ENCODE measurements at places on chromosomes 1 and 21.

GRCh38 chr1:100523038-100523652 is 14.8 kb upstream of the GPR88 start:
- DNase-seq, result peak; percentile 8

GRCh38 chr1:78603206-78603605 is 17.0 kb upstream of the IFI44L start:
- DNase-seq, result no peak

- no peak for DNase-seq
These were observed 712.0 kb upstream of the PRMT6 start for GRCh38 chr1:106344494-106344893.

GRCh38 chr1:93661829-93662474 is 19.7 kb downstream of the BCAR3 start:
- DNase-seq, result no peak

DNA sequence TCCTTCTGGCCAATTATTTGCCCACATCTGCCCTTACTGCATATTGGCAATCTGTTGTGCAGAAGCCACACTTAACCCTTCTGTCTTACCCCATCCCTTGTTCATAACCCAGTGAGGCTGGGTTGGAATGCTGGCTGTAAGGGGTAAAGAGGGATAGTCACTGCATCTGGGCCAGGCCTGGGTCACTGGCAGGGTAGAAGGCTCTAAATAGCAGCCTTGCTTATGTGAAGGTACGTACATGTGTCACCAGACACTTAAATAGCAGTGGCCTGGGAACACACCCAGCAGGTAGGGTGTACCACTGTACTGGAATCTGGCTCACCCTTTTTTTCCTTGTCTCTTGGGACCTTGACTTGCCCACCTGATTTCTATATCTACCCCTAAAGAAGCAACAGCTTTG is 9.9 kb upstream of the TARS2 start:
- no peak for DNase-seq

- no peak for DNase-seq
These were observed 263.6 kb downstream of the RWDD3 start for GRCh38 chr1:95497566-95497965.

DNA sequence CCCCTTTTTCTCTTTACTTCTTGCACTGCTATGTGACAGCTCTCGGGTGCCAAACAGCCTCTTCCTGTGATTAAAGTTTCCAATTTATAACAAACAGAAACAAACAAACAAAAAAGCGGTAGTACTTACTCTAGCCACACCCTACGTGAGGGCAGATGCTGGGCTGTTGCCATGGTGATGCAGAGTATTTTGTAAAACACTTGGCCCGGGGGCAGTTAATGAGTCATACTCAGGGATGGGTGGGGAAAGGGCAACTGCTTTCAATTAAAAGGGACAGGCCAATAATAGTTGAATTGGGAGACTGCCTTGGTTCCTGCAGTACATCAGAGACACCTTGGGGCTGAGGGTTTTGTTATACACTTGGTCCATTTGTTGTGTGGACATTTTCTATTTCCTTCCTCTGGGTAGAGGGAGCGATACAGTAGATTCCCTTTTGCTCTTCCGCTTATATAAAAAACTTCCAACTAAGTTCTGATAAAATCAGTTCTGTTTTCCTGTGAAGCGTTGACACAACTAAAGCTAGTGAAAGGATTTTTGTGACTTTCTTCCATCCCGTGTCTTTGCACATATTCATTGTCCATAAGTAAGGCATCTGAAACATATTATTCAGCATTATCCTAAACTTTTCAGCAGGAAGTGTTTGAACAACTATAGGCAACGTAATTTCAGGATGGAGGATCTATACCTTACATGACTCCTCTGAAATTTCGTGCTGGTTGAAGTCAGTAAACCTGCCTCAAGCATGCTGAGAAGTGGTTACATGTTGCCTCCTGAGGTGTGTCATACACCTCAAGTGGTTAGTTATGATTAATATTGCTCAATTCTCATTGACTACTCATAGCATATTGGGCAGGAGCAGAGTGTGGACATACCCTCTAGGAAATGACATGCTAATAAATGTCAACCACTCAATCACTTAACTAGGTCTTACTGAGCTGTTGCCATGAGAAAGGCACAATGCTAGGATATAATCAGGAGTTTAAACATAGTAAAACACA is 36.7 kb upstream of the THEM4 start:
- DNase-seq, result peak; percentile 95

GRCh38 chr1:196723325-196724185 is 51.1 kb upstream of the CFHR3 start:
- no peak for DNase-seq

- no peak for DNase-seq
These were observed 714.1 kb upstream of the ADAMTS5 start for GRCh38 chr21:27681038-27681437.

- DNase-seq, result no peak
These were observed 22.0 kb upstream of the DNASE2B start for GRCh38 chr1:84376000-84376910.

DNA sequence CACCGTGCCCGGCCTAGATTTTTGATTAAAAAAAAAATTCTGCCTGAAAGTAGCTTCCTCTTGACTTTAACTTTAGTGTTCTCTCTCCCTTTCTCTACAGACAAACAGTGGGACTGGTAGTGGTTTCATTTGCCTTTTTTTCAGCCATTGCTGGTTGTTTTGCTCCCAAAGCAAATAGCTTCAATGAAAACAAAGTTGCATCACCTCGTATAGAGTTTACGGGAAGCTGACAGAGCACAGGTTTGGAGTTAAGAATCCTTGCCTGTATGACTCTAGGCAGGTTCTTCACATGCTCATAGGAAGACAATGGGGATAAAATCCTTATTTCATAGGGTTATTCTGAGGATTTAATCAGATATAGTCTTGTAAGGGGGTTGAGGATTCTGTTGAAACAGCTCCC is 21.6 kb downstream of the AADACL4 start:
- DNase-seq, result no peak

GRCh38 chr1:166692346-166692745 is 146.9 kb upstream of the POGK start:
- DNase-seq, result no peak

GRCh38 chr1:181086926-181087325 is 1.6 kb upstream of the IER5 start:
- no peak for DNase-seq

DNA sequence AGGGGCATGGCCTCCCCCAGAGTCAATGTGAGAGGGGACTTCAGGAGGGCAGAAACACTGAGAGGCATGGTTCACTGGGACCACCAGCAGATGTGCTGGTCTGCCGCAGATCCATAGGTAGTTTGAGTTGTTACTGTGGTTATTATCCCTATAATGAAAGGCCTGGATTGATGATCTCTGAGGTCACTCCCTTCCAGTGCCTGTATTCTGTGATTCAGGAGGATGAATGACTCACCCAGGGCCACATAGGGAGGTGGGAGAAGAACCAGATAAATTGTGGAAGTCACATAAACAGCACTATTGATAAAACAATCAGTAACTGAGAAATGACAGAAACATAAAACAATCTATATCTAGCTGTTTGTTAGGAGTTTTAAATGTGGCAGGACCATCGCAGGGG is 22.7 kb upstream of the ACTL8 start:
- DNase-seq, result no peak

Data from AG09309 (cell line).